ENCODE measurements at places on chromosomes 2 and 18.

- DNase-seq, result no peak
Observed at GRCh38 chr18:41121116-41121826, 833.8 kb upstream of the PIK3C3 start.

GRCh38 chr2:12434630-12435098 lies 282.1 kb upstream of the TRIB2 start:
- DNase-seq, result no peak

DNA sequence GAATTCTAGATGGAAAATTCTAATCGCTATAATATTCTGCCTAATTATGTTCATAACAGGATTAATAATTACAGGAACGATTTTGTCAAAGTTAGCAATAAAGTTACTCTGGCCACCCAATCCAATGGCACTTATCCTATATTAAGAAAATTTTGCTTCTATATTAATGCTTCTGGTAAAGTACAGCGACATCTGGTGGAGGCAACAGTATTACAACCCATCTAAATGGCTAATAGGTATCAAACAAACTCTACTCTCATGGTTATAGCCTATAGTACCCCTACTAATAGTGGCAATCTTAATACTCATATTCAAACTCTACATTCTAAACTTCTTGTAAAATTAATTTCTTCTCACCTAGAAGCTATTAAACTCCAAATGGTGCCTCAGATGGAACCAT lies 1084.7 kb upstream of the LRRTM1 start:
- no peak for DNase-seq

- DNase-seq, result peak; percentile 64
Observed at GRCh38 chr2:42568401-42569115, at the start of gene MTA3. MTA3 (plus strand) TSS chr2:42568632; CDS start chr2:42568746, 114 bp downstream.

DNA sequence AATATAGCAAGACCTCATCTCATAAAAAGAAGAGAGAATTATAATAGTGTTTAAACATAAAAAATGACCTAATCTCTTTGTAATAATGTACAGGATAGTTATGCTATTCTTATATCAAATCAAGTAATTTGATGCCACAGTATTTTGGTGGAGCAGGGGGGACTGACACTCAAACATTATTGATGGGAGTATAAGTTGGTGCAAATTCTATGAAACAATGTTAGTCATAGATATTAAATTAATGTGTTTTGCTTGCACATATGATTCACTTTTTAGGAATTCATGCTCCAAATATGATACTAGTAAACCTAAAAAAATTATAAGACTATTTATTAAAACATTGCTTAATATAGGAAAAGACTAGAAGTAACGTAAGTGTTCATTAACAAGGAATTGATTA lies 256.1 kb upstream of the SYT4 start:
- DNase-seq, result no peak

DNA sequence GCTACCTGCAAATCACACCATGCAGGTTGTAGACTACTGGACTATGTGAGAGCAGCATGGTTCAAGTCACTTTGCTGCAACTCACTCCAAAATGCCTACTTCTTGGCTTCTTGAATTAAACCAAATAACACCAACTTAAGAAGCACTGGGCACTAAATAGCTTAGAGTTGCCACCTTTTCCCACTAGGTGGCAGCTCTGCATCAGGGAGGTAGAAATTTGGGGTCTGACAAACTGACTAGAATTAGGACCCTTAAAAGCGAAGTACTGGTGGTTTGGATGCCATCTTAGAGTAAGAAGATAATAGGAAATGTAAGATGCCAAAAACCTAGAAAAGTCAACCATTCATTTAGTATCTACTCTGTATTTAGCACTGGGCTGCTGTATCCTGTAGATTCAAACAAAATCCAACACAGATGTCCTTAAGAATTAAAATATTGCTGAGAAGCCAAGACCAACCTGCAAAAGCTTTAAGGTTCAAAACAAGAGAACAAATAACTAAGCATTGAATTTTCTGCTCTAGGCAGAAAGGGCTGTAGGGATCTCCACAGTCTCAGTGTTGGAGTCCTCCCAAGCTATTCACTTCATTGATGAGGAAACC lies 65.5 kb downstream of the CCBE1 start:
- no peak for DNase-seq

DNA sequence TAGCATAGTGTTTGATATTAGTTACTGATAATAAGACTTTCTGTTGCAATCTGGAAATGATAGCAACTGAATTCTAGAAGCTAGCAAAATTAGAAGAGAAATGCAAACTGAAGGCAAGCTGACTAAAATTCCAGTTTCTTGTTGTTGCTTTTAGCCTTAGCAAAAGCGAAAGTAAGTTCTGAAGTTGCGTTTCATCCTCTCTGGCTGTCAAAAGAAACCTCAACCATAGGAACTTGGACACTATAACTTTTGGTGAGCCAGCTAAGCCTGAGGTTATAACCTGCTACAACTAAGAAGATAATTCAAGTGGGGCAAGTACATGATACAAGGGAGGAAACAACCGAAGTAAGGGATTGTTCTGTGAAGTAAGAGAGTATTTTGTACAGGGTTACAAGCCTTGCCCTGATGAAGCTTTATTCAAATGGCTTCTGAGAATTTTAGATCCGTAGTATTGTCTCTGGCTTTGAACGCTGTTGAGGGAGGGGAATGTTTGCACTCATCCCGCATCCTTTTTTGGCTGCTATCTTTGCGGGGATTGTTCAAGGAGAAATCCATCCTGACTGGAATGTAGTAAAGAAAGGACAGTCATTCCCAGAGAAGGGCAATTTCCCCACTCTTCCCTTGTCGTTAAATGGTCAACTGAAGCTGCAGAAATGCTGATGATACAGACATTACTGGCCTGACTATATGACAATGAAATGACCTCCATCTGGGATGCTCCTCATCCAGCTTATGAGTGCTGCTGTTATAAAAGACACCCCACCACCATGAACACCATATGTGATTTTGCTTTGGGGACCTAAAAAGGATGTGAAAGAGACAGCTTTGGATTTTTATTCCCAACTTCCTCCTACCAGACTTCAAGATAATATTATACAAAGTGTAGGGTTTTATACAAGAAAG lies 7.0 kb upstream of the TMX3 start:
- DNase-seq, result no peak

DNA sequence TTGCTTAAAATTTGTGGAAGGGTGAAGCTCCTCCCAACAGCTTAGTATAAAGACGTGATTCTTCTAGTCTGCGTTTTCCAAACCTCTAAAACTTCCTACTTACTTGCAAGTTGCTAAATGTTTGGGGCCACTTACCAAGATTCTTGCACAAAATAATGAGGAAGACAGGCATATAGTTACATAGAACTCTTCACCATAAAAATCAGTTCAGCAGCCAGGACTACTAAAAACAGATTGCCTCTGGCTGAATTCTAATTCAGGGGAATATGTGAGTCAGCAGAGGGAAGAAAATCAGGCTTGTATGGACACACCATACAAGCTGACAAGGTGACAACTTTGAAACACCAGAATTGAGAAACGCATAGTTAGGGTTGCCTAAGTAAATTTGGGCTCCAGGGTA lies 2.8 kb upstream of the PEX13 start:
- DNase-seq, result peak; percentile 56

GRCh38 chr2:227461811-227462461 lies 10.0 kb upstream of the AGFG1 start:
- DNase-seq, result no peak

DNA sequence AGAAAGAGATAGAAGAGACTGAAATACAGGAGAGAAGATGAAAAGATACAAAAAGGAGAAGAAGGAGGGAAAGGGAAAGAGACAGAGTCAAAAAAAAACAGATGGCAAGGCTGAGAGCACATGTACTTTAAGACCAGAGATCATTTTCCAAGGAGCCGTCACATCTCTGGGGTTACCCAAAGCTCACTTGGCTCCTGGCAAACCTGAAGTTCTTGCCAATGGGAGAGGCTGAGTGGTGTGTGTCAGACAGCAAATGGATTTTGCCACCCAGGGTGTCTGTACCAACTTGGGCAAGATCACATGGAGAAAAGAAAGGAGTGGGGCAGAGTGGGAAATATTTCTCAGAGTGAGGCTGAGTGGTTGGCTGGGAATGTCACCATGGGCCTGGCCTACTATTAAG lies 219.3 kb upstream of the TNP1 start:
- DNase-seq, result no peak

DNA sequence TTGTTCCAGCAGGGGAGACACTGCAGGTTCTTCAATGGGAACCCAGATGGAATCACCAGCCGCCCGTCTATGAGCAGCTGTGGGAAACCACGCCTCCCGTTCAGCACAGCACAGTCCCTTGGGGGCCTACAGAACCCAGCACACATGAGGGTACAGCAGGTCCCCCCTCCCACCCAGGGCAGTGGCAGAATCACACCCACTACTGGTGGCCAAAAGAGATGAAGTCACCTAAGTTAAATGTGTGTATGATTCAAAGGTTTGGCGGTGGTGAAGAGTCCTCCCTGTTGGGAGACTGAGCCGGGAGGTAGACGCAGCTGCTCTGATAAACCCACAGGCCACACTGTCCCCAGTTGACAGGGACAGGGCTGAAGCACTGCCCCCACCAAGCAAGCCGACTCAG lies 44.3 kb downstream of the L3MBTL4 start:
- DNase-seq, result no peak

DNA sequence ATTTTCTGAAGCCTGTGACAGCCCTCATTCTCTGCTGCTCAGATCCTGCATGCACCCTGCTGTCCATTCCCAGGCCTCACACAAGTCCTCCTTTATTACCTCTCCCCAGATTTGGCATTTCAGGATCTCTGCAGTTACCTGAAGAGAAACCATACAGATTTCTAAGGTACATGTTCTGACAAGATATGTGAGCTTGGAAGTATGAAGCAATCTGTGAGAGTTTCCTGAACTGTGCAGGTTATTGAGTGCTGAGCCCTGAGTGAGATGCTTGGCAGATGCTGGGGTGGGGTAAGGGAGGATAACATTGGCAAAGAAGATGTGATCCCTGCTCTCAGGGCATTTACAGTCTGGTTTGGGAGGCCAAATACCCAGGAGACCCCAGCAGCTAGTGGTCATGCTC lies 122.1 kb upstream of the STPG4 start:
- no peak for DNase-seq

DNA sequence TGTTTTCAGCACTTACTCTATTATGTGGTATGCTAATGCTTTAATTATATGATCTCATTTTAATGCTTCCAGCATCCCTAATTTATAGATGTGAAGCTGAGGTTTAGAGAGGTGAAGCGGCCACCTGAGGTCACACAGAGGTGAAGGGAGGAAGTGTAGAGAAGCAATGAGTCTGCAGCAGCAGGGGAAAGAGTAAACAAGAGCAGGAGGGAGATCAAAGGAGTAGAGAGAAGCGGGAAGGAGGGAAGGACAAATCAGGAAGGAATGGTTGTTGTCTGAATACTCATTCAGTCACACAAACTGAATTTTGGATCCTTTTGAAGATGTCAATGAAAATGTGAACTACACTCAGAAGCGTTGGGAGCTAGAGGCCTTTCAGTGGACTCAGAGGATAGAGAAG lies 130.0 kb downstream of the CPS1 start:
- DNase-seq, result no peak

DNA sequence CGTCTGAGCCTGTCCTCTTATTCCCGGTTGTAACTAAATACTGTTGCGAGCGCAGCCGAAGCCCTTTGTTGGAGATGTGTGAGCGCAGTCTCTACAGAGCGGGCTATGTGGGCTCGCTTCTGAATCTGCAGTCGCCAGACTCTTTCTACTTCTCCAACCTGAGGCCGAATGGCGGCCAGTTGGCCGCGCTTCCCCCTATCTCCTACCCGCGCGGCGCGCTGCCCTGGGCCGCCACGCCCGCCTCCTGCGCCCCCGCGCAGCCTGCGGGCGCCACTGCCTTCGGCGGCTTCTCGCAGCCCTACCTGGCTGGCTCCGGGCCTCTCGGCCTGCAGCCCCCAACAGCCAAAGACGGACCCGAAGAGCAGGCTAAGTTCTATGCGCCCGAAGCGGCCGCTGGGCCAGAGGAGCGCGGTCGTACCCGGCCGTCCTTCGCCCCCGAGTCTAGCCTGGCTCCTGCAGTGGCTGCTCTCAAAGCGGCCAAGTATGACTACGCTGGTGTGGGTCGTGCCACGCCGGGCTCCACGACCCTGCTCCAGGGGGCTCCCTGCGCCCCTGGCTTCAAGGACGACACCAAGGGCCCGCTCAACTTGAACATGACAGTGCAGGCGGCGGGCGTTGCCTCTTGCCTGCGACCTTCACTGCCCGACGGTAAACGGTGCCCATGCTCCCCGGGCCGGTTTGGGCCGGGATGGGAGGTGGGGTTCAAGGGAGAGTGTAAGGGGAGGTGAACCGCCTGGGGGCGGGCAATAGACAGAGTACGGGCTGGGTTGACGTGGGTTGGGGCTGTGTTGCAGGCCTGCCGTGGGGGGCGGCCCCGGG lies at the start of gene HOXD12:
TSS of gene HOXD12 (plus strand) at position 68 of the 819 bp plus-strand sequence. CDS start at position 75, 7 bp downstream.
- no peak for DNase-seq

DNA sequence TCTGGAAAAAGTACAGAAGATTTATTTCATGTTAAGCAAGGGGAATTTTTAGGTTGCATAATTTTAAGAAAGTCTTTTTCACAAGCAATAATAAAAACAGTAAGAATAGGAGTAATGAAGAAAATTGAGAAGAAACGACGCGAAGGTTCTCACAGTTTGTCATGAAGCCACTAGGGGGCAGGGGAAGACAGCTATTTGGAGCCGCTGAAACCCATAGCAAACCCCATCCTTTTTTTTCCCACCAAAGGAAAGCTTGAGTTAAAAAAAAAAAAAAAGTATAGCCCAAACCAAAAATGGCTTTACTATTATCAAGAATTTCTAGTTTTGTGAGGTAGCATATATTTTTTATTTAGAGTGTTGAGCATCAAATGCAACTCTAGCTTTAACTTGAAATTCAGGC lies 300.9 kb downstream of the PHLPP1 start:
- peak; percentile 56 for DNase-seq

DNA sequence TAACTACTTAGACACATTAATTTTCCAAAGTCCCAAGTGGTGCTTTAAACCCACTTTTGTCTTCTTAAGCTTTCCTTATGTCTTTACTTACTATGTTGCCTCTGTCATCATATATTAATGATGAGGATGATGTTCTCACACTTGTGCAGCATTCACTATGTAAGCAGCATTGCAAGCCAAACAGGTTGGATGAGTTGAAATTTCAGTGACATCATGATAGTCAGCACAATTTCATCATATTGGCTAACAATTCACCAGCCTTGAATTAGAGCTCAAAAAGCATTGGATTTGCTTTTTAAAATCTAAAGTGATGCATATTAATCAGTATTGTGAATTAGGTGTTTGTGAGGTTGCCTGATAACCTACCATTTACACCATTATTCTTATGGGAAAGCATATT lies 7.7 kb downstream of the APLF start:
- no peak for DNase-seq

DNA sequence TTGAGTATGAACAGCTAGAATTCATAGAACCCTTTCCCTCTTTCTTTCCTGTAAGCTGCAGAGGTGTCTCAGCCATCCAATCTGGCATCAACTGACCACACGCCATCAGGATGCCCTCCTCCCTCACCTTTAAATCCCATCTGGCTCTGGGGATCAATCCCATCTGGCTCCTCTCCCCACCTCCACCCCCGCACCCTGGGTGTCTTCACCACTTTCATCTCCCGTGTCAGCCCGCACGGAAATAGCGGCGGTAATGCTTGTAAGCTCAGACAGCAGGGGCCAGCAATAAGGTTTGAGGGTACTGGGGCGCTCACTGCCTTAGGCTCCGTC lies 508 bp upstream of the TUBA4B start:
- no peak for DNase-seq

GRCh38 chr2:160484859-160485520 lies 8.6 kb downstream of the RBMS1 start:
- DNase-seq, result no peak

All from T47D (cell line).